ENCODE measurements at places on chromosomes 3 and 15. TPM values are rescaled to one million over a fixed set of nuclear protein-coding genes. Genes with fewer than 3 reads are reported as not detected.

ATP6V1A gene
- 82.6 TPM for total RNA-seq

CDHR4 gene
- 0.38 TPM for total RNA-seq

DNA sequence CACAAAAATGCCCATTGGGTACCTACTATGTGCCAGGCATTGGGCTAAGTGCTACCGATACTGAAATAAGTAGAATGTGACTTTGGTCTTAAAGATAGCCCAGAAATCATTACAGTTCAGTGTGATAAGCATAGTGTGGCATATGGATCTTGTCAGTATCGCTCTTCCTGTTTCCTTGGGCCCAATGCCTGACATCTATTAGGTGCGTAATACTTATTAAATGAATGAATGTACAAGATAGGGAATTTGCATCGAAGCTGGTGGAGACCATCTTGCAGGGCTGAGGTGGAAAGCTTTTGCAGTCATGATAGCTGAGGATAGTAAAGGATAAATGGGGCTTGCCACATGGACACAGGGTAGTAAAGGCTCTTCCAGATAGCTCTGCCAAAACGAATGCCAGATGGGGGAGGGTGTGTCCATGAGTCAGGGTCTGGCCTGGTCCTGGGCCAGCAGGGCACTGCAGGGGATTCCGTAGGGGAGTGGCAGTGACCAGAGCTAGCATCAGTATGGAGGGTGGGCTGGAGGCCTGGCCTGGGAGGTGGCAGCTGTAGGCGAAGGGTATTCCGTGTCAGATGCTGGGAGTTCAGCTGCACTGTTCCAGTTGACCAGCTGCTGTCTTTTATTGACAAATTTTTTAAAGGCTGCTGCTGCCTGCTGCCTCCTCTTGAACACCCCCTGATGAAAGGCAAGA, 23.5 kb downstream of the TSEN2 start:
- no peak for DNase-seq

DNA sequence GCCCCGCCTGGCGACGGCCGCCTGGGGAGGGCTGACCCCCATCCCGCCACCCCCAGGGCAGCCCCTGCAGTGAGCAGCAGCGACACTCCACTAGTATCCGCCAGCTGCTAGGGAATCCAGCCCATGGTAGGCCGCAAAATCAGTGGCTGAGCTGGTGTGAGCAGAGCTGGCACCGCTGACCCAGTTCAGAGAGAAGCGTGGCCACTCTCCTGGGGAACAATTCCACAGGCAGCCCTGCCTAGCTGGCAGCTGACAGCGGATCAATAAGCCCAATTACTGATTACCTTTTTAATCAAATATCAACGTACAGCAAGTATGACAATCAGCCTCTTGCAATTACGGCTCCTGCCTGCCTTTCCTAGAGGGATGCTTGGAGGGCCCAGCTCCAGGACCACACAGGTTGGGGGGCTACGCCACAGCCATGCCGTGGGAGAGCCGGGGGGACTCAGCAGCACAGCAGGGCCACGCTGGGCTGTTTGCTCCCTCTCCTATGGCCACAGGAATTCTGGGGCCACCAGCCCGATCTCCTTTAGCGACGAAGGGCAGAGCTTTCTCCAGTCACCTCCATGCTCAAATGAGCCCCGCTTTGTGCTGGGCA, 13.9 kb downstream of the DNAJB8 start:
- DNase-seq, result no peak

GRCh38 chr3:64238971-64239667, 13.9 kb upstream of the PRICKLE2 start:
- peak; percentile 63 for DNase-seq

DNA sequence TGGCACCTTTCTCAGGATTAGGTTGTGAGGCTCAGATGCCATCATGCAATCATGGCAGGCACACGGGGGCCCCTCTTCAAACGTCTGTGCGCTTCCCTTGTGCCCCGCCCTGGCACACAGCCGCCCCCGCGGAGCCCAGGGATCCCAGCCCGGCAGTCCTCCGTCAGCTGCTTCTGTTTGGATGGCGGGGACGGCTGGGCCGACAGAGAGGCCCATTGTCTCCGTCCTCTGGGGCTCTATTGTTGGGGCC, 849 bp upstream of the HDAC11 start:
- DNase-seq, result no peak

- no peak for DNase-seq
Observed at GRCh38 chr3:127165036-127165435, 27.9 kb upstream of the PRR23E start.

DNA sequence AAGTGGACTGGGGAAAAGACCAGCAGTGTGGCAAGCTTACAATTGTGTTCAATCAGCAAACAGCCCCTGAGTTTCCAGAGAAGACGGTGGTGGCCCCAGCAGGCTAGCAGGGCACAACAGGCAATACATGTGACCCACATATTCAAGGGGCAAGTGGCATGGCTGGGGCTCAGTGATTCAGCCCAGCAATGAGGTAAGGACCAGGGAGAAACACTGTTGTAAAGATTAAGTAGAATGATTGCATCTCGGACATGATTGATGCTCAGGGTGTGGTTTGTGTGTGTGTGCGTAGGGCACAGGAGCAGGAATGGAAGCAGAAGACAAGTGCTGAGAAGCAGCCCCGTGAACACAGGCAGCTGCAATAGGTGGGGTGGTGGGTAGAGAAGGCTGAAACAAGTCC, 37.9 kb downstream of the KLHL6 start:
- DNase-seq, result no peak

GRCh38 chr3:40751666-40752065, 226.9 kb downstream of the ZNF621 start:
- DNase-seq, result no peak

DNA sequence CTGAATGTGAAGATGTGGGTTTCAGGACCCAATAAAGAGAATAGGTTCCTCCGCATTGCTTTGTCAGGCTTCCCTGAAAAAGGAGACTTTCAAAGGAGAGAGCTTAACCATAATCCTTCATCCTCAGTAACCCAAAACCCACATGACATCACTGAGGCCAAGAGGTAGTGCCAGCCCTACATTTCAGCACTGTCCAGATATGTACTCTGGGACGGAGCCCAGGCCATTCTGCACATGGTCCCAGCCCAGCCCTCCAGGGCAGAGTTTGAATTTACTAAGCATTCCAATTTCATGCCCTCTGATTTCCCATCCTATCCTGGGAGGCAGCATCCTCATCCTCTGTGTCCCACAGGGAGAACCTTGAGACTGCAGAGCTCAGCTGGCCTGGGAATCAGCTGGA, 210.5 kb downstream of the GABRB3 start:
- no peak for DNase-seq

Measured in mucosa of descending colon (tissue), 3 donors.